Stimulated activated CD8-positive, alpha-beta memory T cell treated with anti-CD3 and anti-CD28 coated beads, Interleukin-15, amount 100 ng/mL, for 1 hour (primary cell): ENCODE measurements at places on chromosomes 4 and X.
A peak's percentile ranks its signal among the peaks of the same experiment; 100 is the strongest.

GRCh38 chrX:41526271-41526670, 79.1 kb downstream of the NYX start:
- no peak for DNase-seq

- no peak for DNase-seq
Measured at GRCh38 chrX:111687305-111687704, 6.3 kb downstream of the ALG13 start.

DNA sequence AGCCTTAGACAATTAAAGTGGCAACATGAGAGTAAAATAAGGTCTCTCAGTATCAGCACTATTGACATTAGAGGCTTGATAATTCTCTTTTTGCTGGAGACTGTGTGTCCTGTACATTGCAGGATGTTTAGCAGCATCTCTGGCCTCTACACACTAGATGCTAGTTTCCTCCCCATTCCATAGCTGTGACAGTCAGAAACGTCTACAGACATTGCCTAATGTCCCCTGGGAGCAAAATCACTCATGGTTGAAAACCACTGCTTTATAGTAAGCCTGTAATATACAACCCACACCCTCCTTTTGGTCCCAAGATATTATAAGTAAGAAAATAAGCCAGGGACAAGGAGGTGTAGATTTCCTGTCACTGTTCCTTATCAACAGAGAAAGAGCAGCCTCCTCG, 166.0 kb downstream of the FRMPD4 start:
- no peak for DNase-seq

GRCh38 chr4:100836929-100837328, 319.1 kb upstream of the EMCN start:
- no peak for DNase-seq

DNA sequence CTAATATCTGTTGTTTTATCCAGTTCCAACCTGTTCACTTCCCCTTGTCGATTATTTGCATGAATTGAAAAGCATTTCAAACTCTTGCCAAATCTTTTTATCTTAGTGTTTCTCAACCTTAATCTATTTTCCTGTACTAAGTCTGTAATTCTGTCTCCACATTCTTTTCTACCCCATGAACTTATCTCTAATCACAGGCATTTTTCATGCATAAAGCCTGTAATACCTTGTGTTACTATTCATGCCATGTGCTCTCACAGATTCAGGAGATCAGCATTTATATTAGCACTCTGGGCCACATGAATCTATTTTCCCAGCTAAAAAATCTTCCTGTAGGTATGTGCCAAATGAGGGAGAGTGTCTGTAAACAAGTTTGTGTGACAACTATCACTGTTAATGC, 1360.9 kb downstream of the STIM2 start:
- no peak for DNase-seq

DNA sequence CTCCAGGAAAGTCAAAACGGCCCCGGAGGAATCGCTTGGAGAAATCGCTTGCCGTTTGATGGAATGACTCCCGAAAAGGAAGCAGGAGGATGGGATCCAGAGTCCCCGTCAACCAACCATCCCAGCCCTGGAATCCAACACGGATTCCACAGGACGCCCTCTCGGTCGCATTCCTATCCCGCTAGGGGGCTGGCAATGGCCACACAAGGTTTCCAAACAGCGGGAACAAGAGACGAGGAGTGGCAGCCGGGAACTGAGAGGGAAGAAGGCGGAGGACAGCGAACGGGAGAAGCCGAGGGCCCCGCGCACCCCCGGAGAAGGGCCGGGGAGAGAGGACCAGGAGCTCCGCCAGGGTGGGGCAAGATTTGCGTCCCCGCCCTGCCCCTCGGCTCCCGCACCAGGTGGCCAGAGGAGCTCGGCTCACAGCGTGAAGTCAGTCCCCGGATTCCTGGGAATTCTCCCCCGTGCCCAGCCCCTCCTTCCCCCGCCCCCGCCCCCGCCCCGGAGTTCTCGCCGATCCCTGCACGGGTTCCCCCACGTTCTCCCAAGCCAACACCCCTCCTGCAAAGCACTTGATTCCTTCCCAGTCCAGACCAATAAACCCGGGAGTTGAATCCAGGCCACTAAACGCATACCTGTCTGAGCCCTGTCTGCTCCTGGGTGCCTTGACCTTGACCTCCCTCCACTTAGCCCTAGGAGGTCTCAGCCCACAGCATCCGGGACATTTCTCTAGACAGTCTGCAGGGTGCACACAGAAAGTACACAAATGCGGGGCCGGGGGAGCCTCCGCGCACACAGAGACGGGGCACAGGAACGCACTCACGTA, 1.4 kb downstream of the PDZD4 start:
- no peak for DNase-seq

DNA sequence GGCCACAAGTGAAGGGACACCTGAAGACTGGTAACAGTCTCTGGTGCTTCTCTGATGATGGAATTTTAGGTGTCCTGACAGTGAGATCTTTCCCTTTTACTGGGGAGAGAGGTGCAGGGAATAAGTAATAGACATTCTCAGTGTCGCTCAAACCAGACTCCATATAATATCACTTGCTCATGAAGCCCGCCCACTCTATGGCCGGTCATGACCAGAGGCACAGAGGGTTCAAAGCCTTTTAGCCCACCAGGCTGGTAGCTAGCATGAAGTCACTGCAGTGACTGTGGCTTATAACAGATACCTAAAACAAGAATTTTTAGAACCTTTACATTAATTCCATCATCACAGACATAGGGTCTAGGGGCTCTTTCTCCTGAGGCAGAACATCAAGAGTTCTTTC, 2.9 kb downstream of the CD40LG start:
- DNase-seq: no peak

GRCh38 chrX:54865208-54865607, 55.4 kb upstream of the TRO start:
- DNase-seq: no peak

DNA sequence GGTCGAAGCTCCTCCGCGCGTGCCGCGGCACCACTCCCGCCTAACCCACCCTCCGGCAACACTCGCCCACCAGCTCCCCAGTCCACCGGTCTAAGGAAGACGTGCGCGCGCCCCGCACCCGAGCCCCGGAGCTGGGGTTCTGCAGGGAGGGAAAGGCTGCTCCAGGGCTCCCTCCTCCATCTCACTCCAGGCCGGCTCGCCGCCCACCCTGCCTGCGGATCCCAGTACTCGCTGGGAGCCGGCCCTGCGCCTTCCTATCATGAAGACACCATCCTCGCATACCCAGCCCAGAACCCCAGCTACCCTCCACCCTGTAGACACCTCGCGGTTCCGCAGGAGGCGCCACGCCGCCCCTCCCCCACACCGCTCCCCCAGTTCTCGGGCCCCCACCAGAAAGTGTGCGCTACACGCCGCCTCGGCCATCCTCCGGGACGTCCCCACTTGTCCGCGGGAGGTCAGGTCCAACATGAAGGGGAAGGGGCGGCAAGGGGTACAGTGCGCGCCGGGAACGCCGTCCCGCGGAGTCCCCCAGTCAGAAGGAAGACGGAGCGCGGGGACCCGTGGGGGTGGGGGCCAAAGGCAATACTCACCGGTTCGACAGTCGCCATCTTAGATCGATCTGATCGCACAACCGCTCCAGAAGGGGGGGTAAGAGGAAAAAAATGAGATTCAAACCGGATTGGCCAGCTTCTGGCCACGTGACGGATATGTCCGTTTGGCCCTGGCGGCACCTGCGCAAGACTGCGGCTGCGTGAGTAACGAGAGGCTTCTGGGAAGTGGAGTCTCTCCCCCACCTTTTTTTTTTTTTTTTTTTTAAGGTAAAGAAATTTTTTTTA, at the start of gene EIF4E:
EIF4E (minus strand) TSS at position 629 of the 836 bp plus-strand sequence; CDS start at position 608, 21 bp downstream.
- DNase-seq: peak; percentile 89

GRCh38 chr4:99934891-99935290, 11.5 kb downstream of the DNAJB14 start:
- no peak for DNase-seq

- DNase-seq: no peak
Measured at GRCh38 chrX:9293051-9293496, 171.8 kb upstream of the TBL1X start.

- DNase-seq: no peak
Measured at GRCh38 chrX:9257718-9258420, 207.0 kb upstream of the TBL1X start.

DNA sequence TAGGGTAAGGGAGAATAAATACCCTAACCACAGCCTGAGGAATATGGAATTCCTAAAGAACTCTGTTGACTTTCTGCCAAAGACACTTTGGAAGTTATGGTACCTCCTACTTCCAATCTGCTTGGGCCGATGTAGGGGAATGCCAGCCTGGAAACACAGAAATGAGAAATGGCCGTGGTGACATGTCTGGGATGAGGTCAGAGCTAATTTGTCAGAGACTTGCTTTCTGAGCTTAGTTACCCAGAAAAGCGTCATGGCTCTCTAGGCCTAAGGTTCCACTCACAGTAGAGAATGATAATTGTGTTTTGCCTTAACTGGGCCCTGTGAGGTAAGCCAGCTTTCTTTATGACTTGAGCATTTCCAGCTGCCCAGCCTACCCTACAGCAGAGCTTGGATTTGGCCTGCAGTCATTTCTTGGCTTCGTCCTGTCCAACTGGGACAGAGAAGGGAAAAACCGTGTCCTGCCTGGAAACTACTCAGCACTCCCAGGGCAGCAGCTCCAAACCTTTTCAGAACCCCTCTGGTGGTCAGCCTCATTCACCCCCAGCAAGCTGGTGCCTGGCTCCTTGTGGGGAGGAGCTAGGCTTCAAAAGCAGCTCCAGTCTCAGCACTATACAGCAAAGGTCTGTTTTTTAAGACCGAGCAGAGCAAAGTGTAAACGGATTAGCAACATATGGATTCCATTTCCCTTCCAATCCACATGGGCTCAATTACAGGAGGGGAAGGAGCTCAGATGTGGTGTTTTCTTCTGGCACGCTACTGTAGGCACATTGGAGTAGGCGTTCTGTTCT, 92.3 kb downstream of the RLIM start:
- DNase-seq: no peak

DNA sequence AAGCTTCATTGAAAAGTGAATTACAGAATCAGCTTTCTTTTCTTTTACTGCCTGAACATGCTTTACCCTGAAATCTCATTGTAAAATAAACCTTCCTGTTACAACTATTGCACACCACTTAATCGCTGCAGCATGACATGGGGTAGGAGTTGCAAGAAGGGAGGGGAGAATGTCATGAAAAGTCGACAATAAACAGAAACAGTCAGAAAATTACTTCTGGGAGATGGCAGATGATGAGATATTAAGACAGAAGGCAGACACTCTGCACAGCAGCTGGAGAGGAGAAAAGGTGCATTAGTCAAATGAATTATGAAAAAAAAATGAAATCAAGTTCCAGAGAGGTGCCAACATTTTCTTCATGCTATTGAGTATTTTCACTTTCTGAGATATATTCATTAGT, 287.7 kb downstream of the PCDH7 start:
- DNase-seq: no peak

DNA sequence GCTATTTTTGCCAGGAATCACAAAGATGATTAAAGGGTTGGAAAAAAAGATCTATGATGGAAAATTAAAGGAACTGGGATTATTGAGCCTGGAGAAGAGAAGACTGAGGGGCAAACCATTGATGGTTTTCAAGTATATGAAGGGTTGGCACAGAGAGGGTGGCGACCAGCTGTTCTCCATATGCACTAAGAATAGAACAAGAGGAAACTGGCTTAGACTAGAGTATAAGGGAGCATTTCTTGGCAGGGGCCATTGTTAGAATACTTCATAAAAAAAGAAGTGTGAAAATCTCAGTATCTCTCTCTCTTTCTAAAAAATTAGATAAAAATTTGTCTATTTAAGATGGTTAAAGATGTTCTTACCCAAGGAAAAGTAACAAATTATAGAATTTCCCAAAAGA, 75.1 kb downstream of the NPNT start:
- DNase-seq: no peak

- no peak for DNase-seq
Measured at GRCh38 chr4:99868126-99868596, 26.1 kb downstream of the LAMTOR3 start.

- DNase-seq: no peak
Measured at GRCh38 chrX:139448996-139449395, 81.5 kb upstream of the F9 start.

DNA sequence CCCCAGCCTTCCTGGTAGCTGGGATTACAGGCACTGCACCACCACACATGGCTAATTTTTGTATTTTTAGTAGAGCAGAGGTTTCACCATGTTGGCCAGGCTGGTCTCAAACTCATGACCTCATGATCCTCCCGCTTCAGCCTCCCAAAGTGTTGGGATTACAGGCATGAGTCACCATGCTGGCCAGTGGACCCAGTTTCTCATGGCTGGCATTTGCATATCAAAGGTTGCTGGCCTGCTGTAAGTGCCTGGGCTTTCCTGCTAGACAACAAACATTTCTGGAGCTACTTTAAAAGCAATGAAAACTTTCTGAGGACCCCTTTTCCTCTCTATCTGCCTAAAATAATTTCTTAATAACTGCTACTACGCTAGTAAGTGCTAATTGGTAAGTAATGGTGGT, 228.2 kb downstream of the PCDH10 start:
- DNase-seq: no peak

- no peak for DNase-seq
Measured at GRCh38 chrX:132365490-132365889, 123.3 kb downstream of the MBNL3 start.

GRCh38 chrX:100695302-100695701, 36.6 kb downstream of the SYTL4 start:
- no peak for DNase-seq

GRCh38 chrX:69430785-69431184, 73.3 kb upstream of the NALF2 start:
- no peak for DNase-seq

- no peak for DNase-seq
Measured at GRCh38 chr4:75158451-75158850, 225.5 kb downstream of the PARM1 start.

DNA sequence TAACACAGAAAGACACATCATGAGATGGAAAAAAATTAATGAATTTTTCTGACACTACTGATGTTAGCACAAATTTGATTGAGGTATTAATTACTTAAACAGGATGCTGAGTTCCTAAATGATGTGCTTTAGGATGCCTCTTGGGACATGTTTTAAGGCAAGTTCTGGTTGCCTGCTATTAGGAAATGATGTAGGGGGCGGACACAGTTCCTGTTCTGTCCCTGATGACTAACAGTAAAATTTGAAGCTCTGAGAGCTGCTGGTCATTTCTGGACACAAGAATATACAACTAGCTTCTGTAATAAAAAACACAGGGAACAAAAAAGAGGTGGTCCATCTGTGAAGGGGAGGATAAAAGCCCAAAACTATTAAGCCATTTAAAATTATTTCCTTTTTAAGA, 163.2 kb upstream of the ETNPPL start:
- no peak for DNase-seq

GRCh38 chr4:85787133-85787532, 312.2 kb downstream of the ARHGAP24 start:
- no peak for DNase-seq

- no peak for DNase-seq
Measured at GRCh38 chrX:71615954-71616353, 2.4 kb downstream of the CXCR3 start.

DNA sequence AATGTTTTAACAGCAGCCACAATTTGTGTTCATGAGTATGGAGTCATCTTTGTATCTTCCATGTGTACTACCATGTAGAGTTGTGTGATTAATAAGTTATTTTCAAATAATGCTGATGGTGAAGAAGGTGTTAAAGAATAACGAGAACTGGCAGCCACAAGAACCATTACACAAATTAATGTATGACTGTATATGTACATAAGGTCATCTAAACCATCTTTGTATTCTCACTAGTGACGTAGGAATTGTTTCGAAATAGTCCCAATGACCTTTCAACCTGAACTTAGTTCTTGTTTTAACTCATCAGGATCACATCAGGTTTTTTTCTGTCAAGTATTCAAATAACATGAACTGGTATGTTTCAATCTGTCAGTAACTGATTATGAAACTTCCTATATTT, 48.3 kb upstream of the NOCT start:
- no peak for DNase-seq
